Mononuclear cell (primary cell): ENCODE measurements at places on chromosomes 16 and 17. TPM values are rescaled to one million over a fixed set of nuclear protein-coding genes. Genes with fewer than 3 reads are reported as not detected.

The PRR35 gene
- 0.10 TPM for total RNA-seq

The KARS1 gene
- total RNA-seq: 167 TPM

The IRX3 gene
- 1.2 TPM for total RNA-seq

The KCNJ18 gene
- total RNA-seq: not detected

The KRT33B gene
- total RNA-seq: not detected

The STAC2 gene
- not detected for total RNA-seq

The GINS2 gene
- 0.42 TPM for total RNA-seq

The ABHD15 gene
- total RNA-seq: 8.9 TPM

The ICAM2 gene
- total RNA-seq: 40.1 TPM

The ABCA10 gene
- 1.0 TPM for total RNA-seq

The ADAMTS18 gene
- not detected for total RNA-seq

The SLC9A5 gene
- total RNA-seq: 0.63 TPM

The NUP88 gene
- total RNA-seq: 133 TPM

The SNX20 gene
- 24.3 TPM for total RNA-seq

The P2RX1 gene
- 31.6 TPM for total RNA-seq
